ENCODE measurements at places on chromosomes 11 and 22. TPM values are rescaled to one million over a fixed set of nuclear protein-coding genes. Genes with fewer than 3 reads are reported as not detected.

Gene CRYBA4
- total RNA-seq: not detected

- DNase-seq: no peak
These were observed 1.2 kb upstream of the GTSE1 start for GRCh38 chr22:46295277-46295971.

DNA sequence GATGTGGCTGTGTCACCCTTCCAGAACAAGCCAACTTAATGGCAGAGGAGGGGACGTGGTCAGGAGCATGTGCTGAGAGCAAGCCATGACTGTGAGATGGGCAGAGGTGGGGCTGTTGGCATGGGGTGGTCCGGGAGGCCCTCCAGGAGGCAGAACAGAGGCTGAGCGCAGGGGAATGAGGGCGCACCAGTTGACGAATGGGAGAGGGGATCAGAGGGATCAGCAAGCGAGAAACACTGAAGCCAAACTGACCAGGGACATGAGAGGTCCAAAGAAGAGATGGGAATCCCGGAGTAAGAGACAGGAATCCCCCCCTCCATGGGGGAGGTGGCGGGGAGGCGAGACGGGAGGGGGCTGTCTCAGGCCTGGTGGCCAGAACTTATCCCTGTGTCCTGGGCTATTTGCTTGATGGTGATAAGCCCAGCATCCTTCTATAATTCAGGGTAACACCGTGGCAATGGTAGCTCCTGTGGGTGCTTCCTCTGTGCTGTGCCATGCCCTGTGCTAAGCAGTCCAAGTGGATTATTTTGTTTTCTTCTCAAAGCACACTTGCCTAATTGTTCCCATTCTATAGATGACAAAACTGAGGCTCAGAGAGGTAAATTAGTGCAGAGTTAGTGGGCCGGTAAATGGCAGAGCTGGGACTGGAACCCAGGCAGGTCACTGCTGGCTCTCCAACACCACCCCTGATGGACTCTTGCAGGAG, 83.4 kb upstream of the SHISAL1 start:
- peak; percentile 0 for DNase-seq

DNA sequence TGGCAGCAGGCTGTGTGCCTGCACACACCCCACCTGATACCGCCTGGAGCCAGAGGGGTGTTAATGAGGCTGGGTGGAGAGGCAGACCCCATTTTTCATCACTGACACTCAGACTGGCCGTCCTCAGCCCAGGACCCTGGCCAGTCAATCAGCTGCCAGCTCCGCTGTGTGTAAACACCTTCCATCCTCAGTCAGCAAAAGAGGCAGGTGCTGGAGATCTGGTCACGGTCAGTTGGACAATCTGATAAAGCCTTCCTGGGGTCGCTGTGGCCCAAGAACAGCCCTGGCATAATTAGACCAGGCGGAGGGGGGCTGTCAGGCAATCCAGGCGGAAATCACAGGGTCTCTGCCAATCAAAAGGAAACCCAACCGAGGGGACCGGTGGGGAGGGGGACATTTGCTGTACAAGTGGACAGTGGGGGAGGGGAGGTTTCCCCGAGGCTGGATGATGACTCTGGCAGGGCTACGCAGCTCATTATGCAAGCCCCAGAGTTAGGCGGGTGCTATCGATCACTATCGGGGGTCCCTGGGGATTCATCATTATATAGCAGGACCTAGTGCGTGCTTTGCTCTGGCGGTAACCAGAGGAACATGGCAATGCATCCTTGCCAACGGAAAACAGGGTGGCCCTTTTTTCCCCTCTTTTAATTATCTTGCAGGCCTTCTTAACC, 72.9 kb downstream of the ABTB2 start:
- DNase-seq: no peak

GRCh38 chr11:1746511-1746931, 3.9 kb downstream of the IFITM10 start:
- peak; percentile 51 for DNase-seq

- no peak for DNase-seq
These were observed 49.8 kb downstream of the PACSIN2 start for GRCh38 chr22:42964994-42965699.

DNA sequence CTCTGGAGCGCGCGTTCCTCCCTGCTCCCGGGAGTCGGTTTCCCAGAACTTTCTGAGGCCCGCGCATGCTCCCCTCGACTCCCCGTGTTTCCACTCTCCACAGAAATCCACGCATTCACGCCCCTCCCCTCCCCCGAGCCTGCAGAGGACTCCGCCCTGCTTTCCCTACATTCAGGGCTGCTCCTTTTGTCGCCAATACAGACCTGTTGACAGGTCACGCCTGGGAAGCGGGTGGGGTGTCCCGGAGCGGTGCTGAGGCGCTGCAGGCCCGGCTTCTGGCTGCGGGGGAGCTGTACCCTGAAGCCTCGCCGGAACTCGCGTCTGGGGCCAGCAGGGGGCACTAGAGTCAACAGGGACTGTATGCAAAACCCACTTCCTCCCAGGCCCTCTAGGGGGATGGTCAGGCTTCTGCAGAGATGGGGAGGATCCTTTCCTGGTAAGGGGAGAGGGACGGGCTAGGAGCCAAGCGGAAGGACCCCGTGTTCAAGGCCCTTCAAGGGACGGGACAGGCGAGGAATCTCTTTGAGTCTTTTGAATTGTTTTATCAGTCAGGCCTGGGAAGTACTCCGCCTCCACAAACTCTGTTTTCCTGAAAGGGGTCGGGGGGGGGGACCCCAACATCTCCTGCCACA, at the start of gene PRAME:
Gene PRAME, minus strand, starts transcription at position 294 of the 632 bp plus-strand sequence. CDS start 2,433 bp downstream, outside the sequence.
- DNase-seq: peak; percentile 8

Gene NLRP6
- 0.04 TPM for total RNA-seq

GRCh38 chr11:131642756-131643531, 272.5 kb downstream of the NTM start:
- DNase-seq: no peak

DNA sequence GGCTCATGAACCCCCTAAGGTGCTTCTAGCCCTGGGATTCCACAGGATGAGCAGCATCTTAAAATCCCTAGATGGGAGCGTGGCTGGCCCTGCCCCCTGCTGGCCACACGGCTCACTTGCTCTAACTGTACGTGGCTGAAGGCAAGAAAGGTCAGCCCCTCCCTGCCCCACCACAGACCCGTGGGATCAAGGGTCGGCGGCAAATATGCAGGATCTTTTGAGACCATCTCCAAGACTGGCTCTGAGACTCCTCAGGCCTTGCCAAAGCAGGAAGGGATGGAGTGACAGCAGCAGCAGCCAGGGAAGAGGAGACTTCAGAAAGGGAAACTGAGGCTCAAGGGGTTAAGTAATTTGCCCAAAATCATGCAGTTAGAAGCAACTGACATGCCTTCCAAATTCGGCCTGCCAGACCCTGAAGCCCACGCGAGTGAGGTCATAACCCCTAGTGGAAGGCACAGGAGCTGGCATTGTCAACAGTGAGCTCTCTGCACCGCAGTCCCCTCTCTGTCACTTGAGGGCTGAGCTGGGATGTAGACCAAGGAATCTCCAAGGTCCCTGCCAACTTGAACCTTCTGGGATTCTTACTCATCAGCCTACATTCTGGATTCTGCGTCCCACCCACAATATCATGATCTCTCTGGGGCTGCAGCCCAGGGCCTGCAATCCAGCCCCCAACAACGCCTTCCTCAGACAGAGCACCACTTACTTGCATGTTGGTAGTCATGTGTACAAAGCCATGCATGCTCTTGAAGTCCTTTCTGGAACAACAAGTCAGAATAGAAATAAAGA, 31.4 kb downstream of the CREB3L1 start:
- peak; percentile 74 for DNase-seq

Gene TIMM10B
- 19.8 TPM for total RNA-seq

GRCh38 chr11:23563591-23563990, 703.3 kb upstream of the CCDC179 start:
- DNase-seq: peak; percentile 17

Gene APOBEC3H
- total RNA-seq: not detected

- DNase-seq: no peak
These were observed 428 bp upstream of the FEZ1 start for GRCh38 chr11:125496529-125496857.

Gene CCDC157
- total RNA-seq: 0.89 TPM
